Germinal center (tissue), 1 donor: ENCODE measurements at places on chromosomes 3 and 15.
A peak's percentile ranks its signal among the peaks of the same experiment; 100 is the strongest.

DNA sequence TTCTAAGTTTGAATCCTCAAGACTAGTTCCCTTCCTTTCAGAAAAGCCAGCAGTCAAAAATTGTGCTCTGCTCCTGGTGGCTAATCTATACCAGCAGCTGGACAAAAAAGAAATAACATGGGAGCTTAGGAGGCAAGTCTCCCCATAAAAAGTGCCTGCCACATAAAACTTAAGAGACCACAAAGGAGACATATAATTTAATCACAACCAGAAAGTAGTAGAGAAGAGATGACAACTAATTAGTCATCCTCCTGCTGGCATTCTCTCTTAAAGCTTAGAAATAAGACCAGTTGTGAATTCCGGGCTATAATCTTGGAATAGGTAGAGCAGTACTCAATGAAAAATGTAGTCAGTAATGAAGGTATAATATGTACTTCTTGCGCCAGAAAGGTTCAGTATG lies 20.2 kb upstream of the IMPG2 start:
- DNase-seq, result no peak

DNA sequence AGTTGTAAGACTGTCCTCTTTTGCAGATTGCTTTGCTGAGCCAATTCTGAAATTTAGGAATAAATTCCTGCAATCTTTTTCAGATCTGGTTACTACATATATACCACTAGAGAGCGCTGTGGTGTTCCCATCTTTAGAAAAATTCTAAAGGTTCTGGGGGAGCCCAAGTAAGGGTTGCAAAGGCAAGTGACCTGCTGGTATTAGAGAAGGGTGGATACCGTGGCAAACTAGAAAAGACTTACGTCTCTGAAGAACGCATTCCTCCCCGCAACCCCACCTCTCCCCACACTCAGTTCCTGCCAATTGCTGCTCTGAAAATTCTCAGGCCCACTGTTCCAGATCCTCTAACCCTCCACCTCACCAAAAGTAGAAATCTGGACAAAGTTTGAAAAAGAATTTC lies 48.5 kb downstream of the EFHB start:
- peak; percentile 39 for DNase-seq

DNA sequence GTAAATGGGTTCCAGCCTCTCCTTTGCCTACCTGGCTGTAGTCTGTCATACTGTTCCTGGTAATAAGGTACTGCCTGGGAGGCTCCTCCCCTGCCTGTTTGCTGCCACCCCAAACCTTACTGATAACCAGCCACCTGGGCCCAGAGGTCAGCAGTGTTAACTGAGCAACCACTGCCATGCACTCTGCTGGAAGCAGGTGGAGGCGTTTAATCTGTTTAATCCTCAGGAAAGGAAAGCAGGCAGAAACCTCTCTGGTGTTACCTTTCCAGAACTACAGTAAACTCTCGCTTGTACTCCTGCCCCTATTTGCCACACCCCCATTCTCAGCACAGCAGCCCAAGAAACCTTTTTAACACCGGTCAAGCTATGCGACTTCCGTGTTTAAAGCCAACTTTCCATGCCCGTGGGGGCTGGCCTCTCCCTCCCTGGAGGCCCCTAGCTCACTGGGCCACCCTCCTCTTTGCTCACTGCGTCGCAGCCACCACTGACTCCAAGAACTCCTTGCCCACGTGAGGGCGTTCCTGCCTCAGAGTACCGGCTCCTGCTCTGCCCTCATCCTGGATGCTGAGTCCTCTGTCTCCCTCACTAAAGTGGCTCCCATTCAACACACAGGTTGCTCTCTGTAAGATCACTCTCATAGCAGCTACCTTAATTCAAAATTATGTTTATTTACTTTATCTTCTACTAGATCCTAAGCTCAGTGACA lies 8.3 kb downstream of the BDH1 start:
- DNase-seq, result no peak

DNA sequence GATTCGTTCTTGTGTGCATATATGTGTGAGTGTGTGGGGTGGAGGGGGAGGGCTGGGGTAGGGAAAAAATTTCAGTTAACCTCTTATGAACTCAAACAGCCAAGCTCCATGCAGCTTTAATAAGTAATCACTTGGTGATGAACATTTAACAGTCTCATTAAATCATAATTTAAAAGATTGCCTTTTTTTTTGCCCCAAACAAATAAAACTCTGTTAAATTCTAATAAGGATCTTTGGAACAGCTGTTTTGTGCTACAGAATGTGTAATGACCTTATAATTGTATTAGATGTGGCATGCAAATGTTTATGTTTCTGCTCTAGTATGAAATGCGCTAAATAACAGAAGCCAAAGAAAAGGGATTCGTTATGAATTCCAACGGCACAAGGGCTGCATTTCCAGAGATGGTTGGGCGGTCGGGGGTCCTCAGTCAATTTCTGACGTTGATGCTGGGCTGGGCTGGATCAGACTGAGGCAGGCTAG lies 80.0 kb upstream of the RORA start:
- DNase-seq, result no peak

GRCh38 chr3:88703501-88704059 lies 403.8 kb upstream of the EPHA3 start:
- no peak for DNase-seq

DNA sequence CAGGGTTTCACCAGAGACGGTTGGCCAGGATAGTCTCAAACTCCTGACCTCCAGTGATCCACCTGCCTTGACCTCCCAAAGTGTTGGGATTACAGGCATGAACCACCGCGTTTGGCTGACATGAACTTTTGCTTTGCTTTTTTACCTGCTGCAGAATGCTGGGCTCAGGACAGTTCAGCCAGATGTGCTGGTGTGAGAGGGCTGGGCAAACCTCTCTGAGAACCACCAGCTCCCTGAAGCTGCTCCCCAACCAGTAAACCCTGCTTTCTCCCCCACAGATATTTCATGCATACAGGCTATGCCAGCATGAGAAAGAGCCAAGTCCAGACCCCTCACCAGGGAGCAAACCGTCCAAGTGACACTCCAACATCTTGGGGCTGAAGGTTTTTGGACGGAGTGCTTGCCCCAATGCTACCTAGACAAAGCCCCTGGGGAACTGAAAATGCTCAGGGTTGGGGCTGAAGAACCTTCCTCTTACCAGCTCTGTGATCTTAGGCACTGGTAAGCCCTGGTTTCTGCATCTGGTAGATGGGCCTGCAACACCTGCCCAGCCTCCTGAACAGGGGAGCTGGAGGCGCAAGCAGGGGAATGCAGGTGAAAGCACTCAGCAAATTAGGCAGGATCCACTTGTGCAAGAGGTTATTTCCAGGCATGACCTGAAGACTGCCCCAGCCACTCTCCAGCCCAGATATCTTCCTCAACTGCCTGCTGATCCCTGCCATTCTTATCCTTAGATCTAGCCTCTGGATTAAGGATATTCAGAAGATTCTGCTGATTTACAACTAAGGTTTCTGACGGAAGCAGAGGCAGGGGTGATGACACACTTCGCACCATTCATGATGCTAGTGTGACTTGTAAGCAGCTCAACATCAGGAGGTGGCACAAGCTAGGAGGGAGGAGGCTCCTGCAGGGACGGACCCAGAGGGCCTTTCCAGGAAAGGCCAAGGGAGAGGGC lies 78.8 kb downstream of the TLE3 start:
- DNase-seq, result peak; percentile 31

DNA sequence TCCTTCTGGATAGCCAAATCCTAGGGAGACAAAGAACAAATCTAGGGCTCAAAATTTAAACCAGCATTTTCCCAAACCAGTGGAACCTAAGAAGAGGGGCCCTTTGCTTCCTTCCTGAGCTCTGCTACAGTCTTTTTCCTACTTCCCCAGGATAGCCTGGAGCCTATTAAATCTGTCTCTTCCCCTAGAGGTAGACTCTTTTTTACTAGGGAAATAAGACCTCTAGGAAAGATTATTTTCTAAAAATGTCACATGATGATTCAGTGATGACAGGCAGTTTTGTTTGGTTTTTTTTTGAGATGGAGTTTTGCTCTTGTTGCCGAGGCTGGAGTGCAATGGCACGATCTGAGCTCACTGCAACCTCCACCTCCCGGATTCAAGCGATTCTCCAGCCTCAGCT lies 18.5 kb downstream of the RMDN3 start:
- no peak for DNase-seq

GRCh38 chr15:72205273-72205672 lies 7.7 kb upstream of the GRAMD2A start:
- no peak for DNase-seq

GRCh38 chr3:176848431-176849214 lies 348.7 kb downstream of the TBL1XR1 start:
- no peak for DNase-seq

- DNase-seq, result no peak
These were observed 32.2 kb downstream of the ATP10A start for GRCh38 chr15:25830844-25831451.

DNA sequence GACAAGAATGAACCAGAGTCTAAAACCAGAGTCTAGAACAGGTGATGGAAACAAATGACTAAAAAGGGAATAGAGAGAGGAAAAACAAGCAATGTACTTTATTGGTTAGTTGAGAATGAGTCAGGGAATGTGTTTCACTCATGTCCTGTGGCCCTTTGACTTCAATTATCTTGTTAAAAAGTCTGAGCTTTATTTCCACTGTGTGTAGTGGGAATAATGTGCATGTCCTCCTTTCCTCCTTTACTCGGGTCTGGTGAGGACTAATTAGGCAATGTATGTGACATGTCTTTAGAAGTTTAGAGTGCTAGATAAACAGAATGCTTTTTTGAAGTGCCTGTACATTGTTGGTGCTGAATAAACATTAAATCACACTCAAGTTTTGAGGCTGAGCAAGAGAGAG lies 21.3 kb downstream of the LSAMP start:
- no peak for DNase-seq

GRCh38 chr3:197306374-197307086 lies 8.1 kb upstream of the DLG1 start:
- DNase-seq, result no peak

DNA sequence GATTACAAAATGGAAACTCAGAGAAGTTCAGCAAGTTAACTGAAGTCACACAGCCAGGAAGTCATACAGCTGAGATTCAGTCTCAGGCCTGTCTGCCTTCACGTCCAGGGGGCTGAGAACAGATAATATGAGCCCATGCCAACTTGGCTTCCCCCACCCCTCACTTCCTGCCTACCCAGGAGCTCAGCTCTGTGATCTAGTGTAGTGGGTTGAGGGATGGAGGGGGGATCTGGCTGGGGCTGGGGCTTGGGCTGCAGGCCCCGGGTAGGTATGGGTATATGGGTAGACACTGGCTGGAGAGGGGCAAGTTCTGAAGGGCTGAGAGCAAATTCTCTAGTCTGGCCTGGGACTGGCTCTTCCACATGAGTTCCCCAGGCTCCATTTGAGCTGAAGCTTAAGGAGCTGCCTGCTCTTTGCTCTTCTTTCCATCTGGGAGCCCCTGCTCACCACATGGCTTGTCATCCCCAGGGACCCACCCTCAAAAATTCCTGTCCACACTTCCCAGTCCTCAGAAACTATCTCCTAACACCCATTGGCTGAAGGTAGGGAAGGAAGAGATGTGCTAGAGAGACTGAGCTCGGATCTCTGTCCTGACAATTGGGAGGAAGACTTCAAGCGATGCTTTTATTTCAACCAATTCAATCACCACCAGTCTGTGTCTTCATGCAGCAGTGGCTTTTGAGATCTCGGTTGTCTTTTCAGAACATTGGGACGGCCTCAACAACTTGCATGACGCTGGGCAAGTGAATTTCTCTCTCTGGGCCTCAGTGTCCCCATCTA lies 2.0 kb downstream of the RASGRF1 start:
- no peak for DNase-seq

GRCh38 chr15:59699810-59700431 lies 10.8 kb upstream of the BNIP2 start:
- DNase-seq, result no peak

DNA sequence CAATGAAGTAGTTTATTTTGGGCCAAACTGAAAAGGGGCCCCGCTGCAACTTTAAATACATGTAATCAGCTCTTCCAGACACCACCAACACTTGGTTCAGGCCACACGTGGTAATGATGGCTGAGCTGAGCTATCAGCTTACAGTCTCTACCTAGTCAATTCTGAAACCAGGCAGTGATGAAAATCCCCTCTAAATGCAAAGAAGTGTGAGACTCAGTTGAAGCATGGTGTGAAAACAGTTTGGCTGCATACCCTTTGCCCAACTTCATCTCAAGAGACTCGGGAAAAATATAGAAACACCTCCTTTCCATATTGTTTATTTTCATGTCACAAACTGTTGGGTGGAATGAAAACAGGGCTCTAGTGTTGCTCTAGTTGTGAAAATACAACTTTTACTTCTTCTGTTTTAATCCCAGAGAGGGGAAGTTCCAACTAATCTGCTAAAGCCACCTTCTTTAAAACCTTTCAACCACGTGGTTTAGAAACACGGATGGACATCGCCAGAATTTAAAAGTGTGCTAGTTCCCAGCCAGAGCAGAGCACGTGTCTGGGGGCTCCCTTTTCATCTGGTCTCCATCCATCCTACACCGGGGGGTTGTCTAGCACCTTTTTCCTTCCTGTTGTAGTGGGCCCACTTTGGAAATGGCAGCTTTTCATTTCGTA lies 229.1 kb downstream of the EPHB1 start:
- no peak for DNase-seq

DNA sequence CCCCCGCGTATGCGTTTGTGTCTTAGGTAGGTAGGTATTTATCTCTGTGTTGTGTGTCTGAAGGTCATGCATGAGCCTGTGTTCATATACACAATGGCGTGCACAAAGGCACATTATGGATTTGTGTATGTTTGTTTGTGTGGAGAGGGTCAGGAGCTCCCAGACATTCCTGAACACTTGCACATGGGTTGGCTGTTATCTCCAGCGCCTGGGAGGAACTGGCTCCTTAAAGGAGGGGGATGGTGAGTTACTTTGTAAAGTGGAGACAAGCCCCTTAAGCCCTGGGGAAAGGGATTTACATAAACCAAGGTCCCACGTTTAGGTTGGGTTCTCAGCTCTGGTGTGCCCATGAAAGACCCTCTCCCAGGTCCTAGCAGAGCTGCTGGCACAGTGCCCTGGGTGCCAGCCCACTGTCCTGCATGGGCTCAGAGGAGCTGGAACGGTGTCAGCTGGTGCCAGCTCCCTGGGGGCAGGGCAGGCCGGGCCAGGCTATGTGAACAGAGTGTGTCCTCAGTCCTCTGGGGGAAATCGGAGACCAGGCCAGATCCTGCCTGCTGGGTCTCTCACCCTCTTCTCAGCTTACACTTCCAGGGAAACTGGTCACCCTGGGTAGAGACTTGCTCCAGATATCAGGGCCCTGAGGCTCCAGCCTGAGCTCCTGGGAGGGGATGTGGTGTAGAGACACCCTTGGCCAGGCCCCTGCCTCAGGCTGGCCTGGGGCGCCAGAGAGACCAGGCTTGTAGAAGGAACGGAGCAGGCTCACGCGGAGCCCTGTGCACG lies 25.1 kb downstream of the SNX33 start:
- no peak for DNase-seq

DNA sequence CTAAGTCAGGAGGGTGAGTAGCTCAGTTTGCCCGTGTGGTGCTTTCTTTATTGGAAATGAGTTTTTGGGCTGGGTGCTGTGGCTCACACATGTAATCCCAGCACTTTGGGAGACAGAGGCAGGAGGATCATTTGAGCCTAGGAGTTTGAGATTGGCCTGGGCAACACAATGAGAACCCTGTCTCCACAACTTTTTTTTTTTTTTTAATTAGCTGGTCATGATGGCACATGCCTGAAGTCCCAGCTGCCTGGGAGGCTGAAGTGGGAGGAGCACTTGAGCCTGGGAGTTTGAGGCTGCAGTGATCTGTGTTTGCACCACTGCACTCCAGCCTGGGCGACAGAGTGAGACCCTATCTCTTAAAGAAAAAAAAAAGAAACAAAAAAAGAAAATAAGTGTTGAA lies 174.9 kb downstream of the NSMCE3 start:
- no peak for DNase-seq

- no peak for DNase-seq
These were observed 122.1 kb downstream of the MEX3B start for GRCh38 chr15:81923561-81924350.
